ENCODE measurements at places on chromosomes 12 and 14.

- no peak for DNase-seq
These were observed 50.9 kb downstream of the CCDC88C start for GRCh38 chr14:91366749-91367148.

DNA sequence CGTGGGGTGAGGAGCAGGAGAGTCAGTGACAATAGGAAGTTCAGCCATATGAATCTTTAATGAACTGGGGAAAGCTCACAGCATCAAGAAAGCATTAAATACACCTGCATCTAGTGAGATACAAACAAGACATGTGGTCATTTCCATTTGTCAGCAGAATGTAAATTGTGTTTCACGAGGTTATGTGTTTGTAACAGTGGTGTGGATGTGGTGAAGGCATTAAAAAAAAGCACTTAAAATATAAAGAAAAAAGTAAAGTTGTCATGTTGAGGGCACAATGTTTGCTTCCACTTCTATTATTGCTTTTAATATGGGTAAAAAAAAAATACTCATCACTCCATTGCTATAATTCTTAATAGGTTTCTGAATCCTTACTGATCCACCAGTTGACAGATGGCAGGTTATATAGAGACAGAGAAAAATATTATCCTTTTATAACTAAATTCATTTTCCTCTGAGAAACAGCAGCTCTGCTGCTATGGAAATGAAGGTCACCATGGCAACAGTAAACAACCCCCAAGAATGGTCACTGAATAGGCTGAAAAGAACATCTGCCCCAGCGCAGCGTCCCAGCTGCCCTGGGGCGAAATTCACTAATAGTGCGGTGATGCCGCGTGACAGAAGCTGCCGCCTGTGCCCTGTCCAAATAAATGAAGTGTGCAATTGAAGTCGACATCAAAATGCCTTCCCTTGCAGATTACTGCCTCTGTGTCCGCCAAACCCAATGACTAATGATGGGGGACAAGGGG lies 226.1 kb downstream of the FOXN3 start:
- DNase-seq, result no peak

- no peak for DNase-seq
These were observed 41.8 kb downstream of the CACNA1C start for GRCh38 chr12:2094597-2094996.

GRCh38 chr14:104594310-104595046 lies 10.1 kb downstream of the TMEM179 start:
- no peak for DNase-seq

DNA sequence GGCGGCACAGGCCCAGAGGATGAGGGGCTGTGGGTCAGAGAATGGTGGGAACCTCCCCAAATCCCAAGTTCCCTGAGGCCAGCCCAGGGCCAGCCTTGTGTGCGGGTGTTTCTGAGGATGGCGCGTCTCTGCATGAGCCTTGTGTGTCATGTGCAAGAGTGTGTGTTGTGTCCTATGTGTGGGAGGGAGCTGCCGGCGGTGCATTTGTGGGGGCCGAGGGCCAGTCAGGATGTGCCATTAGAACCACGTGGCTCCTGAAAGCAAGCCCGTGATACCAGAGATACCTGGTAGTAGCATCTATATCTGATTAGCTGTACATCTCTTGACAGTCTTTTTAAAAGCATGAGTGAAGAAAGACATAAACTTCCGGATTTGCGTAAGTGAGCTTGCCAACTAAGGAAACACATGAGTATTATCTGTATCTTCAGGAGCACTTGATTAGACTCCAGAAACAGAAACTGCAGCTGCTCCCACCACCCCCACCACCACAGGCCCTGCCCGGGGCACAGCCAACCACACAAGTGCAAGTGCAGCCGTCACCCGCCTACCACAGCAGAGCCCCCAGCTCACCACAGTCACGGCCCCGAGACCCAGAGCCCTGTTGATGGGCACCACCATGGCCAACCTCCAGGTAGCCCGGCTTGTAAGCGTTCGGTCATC lies 19.2 kb downstream of the DDX51 start:
- DNase-seq, result no peak

Measured in activated T-cell treated with anti-CD3 and anti-CD28 coated beads, Interleukin-2, amount 50 U/mL, for 48 hours (primary cell).